ENCODE measurements at places on chromosomes 1 and 21.

- no peak for DNase-seq
Observed at GRCh38 chr1:56837244-56837939, 17.2 kb upstream of the C8A start.

GRCh38 chr1:200290010-200290685 lies 119.7 kb downstream of the ZNF281 start:
- no peak for DNase-seq

- DNase-seq = no peak
Observed at GRCh38 chr1:225885336-225885735, 3.2 kb upstream of the TMEM63A start.

GRCh38 chr1:30899577-30900389 lies 8.8 kb downstream of the SDC3 start:
- DNase-seq = no peak

DNA sequence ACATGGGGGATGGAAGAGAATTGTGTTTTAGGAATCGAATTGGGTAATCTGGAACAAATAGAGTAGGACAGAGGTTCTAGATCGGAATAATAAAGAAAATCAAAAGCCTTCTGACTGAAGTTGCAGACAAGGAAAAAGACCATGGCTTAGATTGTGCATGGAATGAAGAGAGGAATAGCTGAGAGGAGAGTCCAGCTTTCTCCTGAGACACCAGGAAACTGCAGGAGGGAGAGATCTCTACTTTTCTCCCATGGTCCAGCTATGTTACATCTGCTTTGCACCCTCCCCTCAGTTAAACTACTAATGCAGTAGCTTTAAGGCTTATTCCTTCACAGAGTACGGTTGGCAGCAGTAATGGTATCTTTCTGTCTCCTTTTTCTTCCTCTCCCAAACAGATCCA lies 13.4 kb downstream of the SLAMF7 start:
- no peak for DNase-seq

DNA sequence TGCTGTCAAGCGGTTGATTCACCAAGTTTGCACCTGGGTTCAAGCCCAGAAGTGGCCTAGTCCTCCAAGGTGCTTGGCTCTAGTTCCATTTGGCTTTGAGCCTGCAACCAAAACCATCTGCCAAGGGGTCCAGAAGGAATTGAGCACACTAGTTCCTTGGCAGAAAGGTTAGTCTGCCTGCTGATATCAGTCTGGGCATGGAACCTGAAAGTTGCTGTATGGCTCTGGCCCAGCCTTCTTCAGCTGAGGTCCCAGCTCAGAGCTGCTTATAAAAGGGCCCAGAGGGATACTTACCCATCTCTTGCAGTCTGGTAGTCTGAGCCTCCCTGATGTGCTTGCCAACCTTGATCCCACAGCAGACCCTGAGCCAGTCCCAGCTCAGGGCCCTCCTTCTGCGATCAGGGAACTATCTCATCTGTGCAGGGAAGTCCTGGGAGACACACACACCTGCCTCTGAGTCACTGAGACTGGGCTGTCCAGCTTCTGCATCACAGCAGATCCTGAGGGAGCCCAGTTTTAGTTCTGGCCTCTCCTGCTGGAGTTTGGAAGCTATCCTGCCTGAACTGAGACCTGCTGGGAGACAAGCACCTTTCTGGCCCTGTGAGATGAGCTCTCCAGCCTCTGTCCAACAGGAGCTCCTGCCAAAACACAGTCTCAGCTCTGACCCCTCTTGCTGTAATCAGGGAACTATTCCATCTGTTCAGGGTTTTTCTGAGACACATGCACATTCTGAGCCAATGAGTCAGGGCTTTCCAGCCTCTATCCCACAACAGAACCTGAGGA lies 75.8 kb downstream of the CTH start:
- no peak for DNase-seq

DNA sequence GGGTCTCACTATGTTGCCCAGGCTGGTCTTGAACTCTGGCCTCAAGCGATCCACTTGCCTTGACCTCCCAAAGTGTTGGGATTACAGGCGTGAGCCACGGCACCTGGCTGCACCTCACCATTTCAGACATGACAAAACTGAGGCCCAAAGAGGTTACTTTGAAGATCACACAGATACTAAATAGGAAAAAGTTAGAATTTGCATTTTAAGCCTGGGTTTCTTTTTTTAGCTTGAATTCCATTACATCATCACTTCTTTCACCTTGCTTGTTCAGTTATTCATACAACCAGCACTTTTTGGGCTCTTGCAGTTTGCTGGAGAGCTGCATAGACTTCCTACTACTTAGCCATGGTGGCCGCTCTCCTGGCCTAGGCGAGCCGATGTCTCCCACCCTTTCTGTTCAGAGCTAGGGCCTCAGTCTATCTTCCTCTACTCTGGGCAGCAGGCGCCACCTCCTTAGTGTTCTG lies 16.3 kb upstream of the CD2 start:
- peak; percentile 45 for DNase-seq

DNA sequence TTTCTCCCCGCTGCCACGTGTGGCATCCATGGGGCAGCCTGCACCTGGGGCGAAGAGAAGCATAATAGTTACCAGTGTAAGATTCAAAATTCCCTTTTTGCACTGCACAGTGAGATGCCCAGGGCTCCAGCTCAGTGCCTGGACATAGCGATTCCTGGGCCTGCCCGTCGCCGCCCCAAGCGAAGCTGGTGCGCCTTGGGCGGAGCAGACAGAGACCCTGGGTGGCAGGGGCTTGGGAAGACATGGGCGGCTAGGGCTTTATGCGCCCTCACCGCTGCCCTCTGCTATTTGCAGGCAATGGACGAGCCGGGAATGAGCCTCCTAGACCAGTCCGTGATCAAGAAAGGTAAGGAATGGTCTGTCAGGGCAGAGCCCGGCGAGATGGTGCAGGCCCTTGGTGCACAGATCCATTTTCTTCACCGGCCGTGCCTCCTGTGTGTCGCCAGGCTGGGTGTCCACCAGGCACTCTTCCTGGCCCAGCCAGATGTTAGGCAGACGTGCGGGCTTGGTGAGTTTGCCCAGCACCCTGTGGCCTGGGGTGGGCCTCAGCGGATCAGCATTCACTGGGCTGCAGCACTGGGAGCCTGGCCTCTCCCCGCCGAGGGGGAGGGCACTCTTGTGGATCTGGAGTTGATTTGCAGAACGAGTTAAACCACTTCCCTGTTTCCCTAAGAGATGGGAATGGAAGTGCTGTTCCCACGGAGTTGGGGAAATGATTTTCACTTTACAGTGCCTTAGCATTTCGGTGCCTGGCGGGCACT lies 1.7 kb downstream of the TFAP2E start:
- DNase-seq = no peak

DNA sequence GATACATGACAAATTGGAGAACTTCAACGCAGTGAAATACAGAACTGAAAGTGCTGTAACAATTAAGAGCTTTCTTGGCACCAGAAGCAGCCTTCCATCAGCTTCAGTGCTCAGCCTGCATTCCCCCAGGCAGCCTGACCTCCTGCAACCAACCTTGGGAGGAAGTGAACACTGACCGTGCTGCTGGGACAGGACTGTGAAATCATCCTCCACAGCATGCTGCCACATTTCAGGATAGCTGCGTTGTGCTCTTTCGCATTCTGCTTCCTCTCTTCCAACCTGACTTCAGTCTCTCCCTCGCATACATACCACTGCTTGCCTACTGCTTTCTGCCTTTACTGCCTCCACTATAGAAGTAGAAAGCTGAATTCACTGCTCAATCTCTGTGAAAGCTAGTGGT lies 388.6 kb downstream of the RWDD3 start:
- no peak for DNase-seq

- no peak for DNase-seq
Observed at GRCh38 chr1:180311011-180311730, 81.1 kb downstream of the LHX4 start.

- no peak for DNase-seq
Observed at GRCh38 chr1:89125240-89125912, 538 bp downstream of the GBP2 start.

DNA sequence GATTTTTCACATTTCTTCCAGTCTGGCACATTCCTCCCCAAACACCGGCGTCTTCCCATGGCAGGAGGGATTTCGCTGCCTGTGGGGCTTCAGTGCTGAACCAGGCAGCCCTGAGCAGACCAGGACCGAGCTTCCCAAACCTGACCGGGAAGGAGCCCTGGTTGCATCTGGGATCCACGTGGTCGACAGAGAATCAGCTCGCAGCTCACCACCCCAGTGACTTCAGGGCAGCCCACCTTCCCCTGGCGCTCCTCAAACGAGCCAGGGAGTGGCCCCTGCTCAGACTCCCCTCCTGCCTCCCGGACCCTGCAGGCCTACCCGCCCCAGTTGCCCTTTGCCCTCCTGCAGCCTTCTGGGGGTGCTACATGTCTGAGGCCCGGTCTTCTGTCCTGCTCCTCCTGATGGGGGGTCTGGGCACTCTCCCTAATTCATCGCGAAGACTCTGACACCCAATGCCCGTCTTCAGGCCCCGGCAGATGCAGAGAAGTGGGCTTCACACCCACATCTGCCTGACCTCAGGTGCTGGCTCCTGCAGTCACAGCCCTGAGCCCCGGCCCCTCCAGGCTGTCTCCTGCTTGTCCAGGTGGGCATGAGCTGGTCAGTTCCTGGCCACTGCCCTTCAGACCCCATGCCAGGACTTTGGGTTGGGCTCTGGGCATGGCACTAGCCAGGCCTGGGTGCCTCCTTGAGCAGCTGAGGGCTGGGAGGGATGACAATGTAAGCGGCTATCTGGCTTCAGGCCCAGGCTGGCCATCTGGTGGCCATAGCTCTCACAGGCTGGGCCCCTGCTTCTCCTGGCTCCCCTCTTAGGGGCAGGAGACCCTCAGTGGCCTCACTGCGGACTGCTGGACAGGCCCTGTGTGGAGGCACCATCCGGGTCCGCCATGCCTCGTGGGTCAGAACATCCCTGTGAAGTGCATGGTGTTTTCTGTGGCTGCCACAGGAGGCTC lies 26.1 kb upstream of the PRSS38 start:
- DNase-seq = no peak

GRCh38 chr21:45820171-45821091 lies 161.1 kb upstream of the COL6A1 start:
- DNase-seq = peak; percentile 87

GRCh38 chr1:231625975-231626534 lies 535 bp upstream of the DISC1 start:
- DNase-seq = peak; percentile 13

GRCh38 chr1:239951511-239952140 lies 140.1 kb upstream of the FMN2 start:
- peak; percentile 52 for DNase-seq

DNA sequence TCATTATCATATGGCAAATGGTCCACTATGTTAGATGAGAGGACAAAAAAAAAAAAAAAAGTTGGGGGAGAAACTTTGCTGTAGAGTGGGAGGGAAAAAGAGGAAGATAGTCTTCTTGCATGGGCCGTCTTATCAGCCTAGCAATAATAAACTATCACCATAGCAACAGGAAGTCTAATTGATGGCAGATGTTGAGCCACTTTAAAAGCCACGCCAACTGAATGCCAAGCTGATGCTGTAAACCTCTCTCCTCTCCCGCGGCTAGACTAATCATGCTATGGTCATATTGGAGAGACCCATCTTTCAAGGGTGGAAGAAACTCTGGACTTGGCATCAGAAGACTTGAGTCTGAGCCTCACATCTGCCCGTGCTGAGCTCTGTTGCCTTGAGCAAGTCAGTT lies 122.2 kb upstream of the HOOK1 start:
- no peak for DNase-seq

DNA sequence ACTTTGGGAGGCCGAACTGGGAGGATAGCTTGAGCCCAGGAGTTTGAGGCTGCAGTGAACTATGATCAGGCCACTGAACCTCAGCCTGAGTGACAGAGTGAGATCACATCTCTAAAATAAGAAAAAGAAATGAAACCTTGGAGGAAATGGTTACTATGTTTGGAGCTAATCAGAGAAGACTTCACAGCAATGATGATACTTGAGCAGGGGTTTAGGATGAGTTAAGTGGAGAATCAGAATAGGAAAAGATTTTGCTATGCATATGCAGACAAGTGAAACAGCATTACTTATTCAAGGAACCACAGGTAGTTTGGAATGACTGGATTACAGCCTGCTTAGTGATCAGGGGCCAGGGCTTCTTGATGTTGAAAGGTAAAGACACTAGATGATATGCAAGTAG lies 1.3 kb upstream of the CD5L start:
- no peak for DNase-seq

DNA sequence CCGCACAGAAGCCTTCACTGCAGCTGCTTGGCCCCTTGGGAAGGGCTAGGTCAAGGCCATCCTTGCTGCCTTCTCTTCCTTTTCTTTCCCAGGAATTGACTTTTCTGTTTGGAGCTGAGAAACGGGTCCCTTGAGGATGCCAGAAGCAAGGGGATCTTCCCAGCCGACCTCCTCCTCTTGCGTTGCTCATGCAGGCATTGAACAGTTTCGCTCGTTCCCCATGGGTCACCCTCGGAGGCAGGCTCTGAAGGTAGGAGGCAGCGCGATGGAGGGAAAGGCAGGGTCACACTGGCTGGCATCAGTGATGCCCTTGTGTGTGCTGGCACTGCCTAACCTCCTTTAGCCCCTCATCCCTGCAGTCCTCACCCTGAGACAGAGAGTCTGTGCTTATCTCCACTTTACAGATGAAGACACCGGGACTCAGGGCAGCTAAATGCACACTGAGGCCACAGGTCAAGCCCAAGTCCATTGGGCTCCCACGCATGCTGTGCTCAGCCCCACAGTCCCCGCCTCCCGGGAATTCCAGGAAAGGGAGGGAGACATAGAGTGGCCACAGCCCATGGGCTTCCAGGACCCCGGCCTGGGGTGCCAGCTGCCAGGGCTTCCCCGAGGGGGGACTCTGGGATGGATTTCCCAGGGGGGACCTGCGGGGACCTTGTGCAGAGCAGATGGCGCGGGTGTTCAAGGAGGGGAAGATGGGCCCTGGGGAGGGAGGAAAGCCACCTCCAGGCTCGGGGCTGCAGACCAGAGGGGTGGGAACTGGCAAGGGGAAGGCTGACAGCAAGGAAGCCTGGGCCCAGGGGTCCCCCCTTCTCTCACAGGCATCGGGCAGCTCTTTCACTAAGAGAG lies 90.2 kb downstream of the SPSB1 start:
- no peak for DNase-seq

- no peak for DNase-seq
Observed at GRCh38 chr1:205199090-205199930, 12.2 kb downstream of the DSTYK start.

- peak; percentile 34 for DNase-seq
Observed at GRCh38 chr1:108897865-108898720, 21.3 kb downstream of the GPSM2 start.

DNA sequence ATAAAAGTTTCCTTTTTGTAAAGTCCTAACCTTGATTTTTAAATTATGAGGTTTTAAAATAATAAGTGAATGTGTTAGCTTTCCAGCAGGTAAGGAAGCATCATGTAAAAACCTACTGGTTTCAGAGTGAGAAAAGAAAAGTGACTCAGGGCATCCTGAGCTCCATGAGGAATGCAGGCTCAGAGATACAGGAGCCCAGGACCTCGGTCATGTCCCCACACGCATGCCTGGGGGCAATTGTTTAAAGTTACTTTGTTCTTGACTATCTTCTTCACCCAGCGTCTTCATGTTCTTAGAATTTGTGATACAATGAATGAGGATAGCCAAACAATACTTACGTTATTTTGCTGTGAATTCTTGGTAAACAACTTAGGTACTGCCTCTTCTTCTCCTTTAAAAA lies 117.4 kb upstream of the PLPPR5 start:
- no peak for DNase-seq
